CD4-positive, alpha-beta T cell treated with Interleukin-2 at 100 ng/mL for 4 hours (primary cell): ENCODE measurements at places on chromosomes 6 and 20.

- no peak for DNase-seq
These were observed 456.5 kb downstream of the EPHA7 start for GRCh38 chr6:92962846-92963245.

DNA sequence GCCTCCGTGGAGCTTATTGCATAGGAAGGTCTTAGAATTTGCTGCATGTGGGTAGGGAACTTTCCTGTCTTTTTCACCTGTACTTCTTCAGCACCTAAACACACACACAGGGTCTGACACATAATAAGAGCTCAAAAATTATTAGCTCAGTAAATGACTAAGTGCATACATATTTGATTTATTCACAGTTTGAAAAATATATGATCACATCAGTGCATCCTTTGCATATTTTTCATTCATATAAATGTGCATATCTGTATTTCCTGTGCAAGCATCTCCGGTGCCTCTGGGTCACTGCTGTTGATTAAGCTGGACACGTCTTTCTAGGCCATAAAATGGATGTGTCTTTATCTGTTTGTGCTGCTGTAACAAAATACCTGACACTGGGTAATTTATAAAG lies 234.7 kb downstream of the UST start:
- no peak for DNase-seq

- DNase-seq = no peak
These were observed 19.4 kb upstream of the RCAN2 start for GRCh38 chr6:46510651-46511050.

GRCh38 chr20:1417273-1417672 lies 24.4 kb upstream of the FKBP1A start:
- DNase-seq = no peak

DNA sequence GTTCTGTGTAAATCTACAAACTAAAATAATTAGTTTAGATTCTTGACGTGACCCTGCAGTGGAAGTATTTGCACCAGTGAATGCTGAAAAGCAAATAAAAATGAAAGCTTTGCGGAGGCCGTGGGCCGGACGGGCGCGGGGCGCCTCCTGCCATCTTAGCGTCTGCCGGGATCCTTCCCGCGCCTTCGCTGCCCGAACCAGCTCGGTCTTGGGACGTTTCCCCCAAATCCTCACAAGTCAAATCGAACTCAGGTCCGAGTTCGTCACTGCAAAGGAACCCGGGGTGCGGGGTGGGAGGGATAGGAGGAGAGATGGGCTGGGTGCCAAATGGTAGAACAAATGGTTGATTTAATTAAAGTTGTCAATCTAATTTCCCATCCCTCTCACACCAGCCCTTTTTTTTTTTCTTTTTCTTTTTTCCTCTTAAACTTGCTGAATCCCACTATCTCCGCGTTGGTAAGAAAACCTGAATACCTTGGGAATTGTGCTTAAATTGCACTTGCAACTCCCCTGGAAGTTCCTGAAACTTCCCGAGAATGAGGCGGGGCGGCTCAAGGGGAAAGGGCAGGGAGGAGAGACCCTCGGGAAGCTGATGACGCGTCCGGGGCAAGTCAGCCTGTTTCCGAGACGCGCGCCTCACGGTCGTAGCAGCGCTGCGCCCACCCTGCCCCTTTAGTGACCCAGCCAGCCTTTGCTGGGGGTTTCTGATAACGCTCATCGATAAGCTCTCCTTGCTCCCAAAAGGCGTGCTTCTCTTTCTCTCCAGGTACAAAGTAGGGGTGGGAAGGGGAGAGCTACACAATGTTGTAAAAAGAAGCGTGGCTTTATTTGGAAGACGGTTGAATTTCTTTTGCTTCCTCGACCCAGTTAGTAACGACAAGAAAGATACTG lies 1.8 kb downstream of the GJA1 start:
- no peak for DNase-seq

DNA sequence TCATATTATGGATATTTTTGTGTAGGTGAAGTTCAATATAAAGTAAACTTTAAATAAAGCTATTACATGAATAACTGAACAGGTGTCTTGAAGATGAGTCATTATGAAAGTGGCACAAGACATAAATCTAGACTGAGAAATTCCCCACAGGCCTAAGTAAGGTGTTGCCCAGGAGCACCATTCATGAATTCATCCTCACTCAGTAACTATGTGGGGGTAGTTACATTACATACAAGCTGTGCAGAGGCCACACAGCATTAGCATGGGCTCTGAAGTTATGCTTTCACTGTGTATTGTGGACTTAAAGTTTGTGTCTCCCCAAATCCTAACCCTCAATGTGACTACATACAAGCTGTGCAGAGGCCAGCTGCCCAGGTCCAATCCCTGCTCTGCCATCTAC lies 65.9 kb downstream of the BCAS1 start:
- DNase-seq = no peak

GRCh38 chr20:34302312-34302722 lies 838 bp downstream of the AHCY start:
- DNase-seq = no peak

- DNase-seq = peak; percentile 22
These were observed 50.9 kb downstream of the KCNS1 start for GRCh38 chr20:45049904-45050471.

GRCh38 chr6:138682704-138683527 lies 90.7 kb upstream of the CCDC28A start:
- DNase-seq = no peak

- DNase-seq = no peak
These were observed 84.1 kb downstream of the RNF217 start for GRCh38 chr6:125046107-125046925.
